ENCODE measurements at places on chromosomes 7 and 10.

DNA sequence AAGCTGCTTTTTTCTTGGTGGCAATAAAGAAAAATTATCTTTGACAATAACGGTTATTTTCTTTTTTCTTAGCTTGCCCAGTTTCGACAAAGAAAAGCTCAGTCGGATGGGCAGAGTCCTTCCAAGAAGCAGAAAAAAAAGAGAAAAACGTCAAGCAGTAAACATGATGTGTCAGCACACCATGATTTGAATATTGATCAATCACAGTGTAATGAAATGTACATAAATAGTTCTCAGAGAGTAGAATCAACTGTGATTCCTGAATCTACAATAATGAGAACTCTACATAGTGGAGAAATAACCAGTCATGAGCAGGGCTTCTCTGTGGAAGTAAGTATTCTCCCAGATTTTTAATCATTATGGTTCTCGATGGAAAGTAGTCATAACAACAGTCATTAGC, 33.0 kb downstream of the AKAP9 start:
- no peak for DNase-seq

DNA sequence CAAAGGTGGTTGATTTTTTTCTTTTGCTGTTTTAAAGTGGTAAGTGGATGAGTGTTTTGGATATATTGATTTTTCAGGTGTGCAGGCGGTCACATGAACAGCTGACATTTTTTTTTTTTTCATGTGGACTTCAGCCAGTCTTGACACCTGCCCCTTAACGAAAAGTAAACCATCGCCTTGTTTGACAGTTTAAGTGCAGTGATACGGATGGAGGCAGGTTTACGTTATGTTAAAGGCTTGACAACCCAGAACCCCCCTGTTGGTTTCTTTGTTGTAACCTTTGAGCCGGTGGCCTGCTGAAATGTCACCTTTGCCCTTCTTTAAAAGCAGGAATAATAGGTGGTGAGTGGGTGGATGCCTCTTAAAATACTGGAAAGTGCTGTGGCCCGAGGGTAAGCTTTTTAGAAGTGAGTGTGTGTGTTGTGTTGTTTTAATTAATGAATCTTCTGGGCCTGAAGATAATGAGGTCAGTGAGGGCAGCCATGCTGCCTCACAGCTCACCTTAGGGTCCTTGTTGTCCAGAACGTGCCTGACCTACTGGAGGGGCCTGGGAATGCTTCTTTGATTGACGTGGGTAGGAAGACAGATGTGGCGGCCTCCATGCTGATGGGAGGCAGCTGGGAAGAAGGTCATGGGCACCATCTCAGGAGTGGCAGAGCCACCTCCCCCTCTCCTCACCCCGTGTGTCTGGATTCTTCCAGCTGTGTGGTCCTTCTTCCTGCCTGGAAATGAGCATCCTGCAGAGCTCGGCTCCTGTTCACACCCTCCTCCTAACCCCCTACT, 69.8 kb downstream of the TCF7L2 start:
- DNase-seq: no peak

- DNase-seq: no peak
Observed at GRCh38 chr10:123687758-123688157, 21.6 kb downstream of the GPR26 start.

DNA sequence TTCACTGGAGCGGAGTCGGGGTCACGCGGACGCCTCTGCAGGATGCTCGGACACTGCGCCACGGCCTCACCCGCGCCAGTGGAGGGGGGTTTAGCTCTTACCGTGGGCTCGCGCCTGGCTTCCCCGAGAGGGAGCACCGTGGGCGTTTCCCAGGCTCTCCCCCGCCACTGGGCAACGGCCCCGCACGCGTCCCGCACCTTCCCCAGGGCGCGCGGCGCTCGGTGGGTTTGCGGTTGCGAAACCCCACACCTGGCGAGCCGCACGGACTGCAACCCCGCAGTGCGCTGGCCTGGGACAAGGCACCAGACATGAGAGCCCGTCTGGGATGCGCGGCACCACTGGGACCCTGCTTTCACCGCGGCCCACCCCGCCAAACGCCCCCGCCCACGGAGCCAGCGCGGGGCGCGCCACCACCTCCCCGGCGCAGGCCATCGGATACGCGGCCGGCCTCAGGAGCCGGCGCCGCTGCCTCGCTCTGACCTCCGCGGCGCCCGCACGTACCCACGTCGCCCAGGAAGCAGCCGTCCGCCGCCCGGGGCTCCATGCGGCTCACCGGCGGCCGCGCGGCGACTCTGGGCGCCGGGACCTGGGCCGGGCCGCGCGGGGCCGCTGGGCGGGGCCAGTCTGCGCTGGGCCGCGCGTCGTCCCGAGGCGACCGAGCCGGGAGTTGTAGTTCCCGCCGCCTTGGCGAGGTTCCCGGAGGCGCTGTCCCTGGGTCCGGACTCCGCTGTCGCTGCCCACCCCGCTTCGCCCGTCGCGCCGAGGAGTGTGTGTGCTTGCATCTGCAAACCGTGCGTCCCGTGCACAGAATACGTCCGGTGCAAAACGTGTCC, at the start of gene ASB13:
Gene ASB13 (minus strand): TSS at position 588 of the 833 bp plus-strand sequence. CDS start 44 bp downstream, at position 544.
- DNase-seq: no peak

DNA sequence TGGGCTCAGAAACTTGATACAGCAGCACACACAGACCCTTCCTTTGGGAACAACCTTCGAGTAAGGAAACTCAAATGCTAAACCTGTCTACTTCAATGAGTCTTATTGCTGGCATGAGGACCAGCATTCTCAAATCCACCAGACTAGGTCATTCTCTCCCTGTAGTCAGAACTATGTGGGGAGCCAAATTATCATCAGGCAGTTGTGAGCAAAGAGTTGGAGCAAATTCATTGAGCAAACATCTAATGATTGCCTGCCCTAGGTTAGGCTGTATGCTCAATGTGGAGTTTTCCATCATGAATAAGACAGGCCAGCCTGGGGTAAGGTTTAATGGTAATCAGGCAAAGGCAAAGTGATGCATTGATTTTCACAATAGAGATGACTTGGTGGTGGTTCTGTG, 3.6 kb downstream of the EPDR1 start:
- no peak for DNase-seq

GRCh38 chr7:98120559-98120958, 13.9 kb downstream of the LMTK2 start:
- no peak for DNase-seq

- no peak for DNase-seq
Observed at GRCh38 chr10:4549139-4549653, 276.8 kb upstream of the AKR1E2 start.

- DNase-seq: no peak
Observed at GRCh38 chr10:11424456-11425295, 186.8 kb downstream of the USP6NL start.
